Subcutaneous preadipocyte (primary cell): ENCODE measurements at places on chromosomes 13 and 19. TPM values are rescaled to one million over a fixed set of nuclear protein-coding genes. Genes with fewer than 3 reads are reported as not detected.

ZNF700 gene
- total RNA-seq = 5.1 and 5.9 TPM in 2 replicates

ZNF765 gene
- 11.0 and 13.1 TPM in 2 replicates for total RNA-seq

CTXN1 gene
- total RNA-seq = 0.73 and 0.78 TPM in 2 replicates

PGLYRP1 gene
- total RNA-seq = not detected in 2 replicates

MUC16 gene
- total RNA-seq = under 0.01 TPM in 1 of 2 replicates, not detected in the other
